ENCODE measurements at places on chromosomes 1 and 21. TPM values are rescaled to one million over a fixed set of nuclear protein-coding genes. Genes with fewer than 3 reads are reported as not detected.

DNA sequence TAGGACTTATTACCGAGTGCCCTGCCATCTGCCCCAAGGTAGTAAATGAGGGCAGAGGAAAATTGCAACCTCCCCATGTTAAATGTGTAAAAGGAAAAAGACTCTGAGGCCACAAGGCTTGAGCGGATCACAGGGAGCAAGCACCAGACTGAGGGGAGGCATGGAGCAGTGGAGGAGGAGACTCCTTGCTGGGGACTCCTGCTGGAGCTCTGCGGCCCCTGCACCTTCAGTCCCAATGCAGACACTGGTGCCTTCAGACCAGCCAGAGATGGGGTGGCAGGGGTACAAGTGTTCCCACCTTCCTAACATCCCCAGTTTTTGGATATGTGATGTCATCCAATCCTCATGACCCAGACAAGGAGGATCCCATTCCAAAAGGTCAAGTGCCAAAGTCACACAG, 128.4 kb upstream of the NGF start:
- H3K4me1 ChIP-seq = no peaks in the 10 kb centered on the region
- no peak overlapping the region for H3K27ac ChIP-seq
- no peak overlapping the region for H3K4me3 ChIP-seq
- no peaks in the 10 kb centered on the region for H3K27me3 ChIP-seq
- no peak for DNase-seq

- no peaks in the 10 kb centered on the region for H3K27me3 ChIP-seq
- no peak overlapping the region for H3K27ac ChIP-seq
- DNase-seq = no peak
- H3K4me1 ChIP-seq = no peaks in the 10 kb centered on the region
- H3K4me3 ChIP-seq = no peak overlapping the region
Measured at GRCh38 chr1:73813236-73813635, 384.7 kb downstream of the LRRIQ3 start.

DNA sequence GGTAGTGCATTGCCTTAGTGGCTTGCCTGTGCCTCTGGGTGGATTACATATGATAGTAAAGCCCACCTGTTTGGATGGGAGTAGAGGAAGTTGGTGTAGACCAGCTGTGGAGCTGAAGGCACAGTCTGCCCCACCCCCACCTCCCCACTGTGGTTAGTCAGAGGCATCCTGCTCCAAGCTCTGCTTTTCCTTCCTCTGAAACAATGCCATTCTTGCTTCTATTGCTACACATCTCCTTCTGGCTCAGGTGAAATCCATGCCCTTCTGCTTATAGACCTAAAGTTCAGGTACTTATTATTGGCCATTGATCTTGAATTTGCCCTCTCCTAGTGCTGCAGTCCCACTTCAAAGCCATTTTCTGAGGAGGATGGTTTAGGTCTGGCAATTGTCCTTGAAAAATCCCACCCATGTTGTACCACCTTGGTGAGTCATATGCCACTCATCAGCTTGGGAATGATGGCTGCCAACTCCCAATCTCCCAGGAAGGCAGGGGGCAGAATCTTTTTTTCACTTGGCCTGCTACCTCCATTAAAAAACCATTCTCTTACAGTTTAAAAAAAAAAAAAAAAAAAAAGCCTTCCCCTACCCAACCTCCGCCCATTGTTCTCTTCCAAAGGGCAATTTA, 6.7 kb upstream of the TXLNA start:
- H3K27ac ChIP-seq = no peak overlapping the region
- H3K4me1 ChIP-seq = no peaks in the 10 kb centered on the region
- DNase-seq = no peak
- peaks cover 16% of the 10 kb centered on the region for H3K36me3 ChIP-seq

- no peak overlapping the region for H3K27ac ChIP-seq
- H3K4me3 ChIP-seq = no peak overlapping the region
- H3K27me3 ChIP-seq = no peaks in the 10 kb centered on the region
- H3K4me1 ChIP-seq = no peaks in the 10 kb centered on the region
- H3K36me3 ChIP-seq = no peaks in the 10 kb centered on the region
Measured at GRCh38 chr1:231634323-231635013, 7.9 kb downstream of the DISC1 start.

DNA sequence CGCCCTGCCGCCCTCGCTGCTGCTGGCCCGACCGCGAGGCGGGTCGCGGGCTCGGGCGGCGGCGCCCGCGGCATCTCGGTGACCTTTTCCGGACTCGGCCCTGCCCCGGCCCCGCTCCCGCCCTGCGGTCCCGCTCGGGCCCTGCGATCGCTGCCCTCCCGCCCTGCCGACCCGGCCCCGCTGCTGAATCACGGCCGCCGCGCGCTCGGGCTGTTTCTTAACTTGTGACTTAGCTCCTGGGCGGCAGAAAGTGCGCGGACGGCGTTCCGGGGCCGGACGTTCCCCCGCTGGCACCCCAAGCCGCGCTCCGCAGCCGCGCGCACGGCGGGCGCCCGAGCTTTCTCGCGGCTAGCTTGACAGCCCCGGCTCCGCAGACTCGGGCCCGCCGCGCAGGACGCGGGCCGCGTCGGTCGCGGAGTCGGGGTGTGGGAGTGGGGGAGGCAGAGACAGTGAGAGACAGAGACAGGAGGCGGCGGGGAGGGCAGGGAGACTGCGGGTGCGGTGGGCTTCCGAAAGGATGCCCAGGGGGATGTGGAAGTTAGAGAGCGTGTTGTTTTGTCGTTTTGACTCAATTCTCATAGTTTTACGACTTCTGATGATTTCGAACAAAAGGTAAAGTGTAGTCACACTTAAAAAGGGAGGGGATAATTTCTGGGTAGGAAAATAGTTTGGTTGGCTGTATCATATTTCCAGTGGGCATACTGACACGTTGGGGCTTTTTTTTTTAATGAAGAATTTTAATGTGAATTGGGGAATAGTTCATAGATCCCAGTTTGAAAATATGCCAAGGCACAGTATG, 49.8 kb downstream of the PRDM2 start:
- H3K4me1 ChIP-seq = peaks cover 21% of the 10 kb centered on the region
- peak overlapping the region; percentile 86 for H3K27ac ChIP-seq
- peak overlapping the region; percentile 93 for H3K4me3 ChIP-seq
- peak; percentile 47 for DNase-seq

GRCh38 chr1:207064561-207064960, 11.5 kb downstream of the PFKFB2 start:
- H3K4me1 ChIP-seq = no peaks in the 10 kb centered on the region
- H3K27me3 ChIP-seq = no peaks in the 10 kb centered on the region
- DNase-seq = no peak
- H3K27ac ChIP-seq = no peak overlapping the region
- H3K4me3 ChIP-seq = no peak overlapping the region
- H3K36me3 ChIP-seq = peaks cover 13% of the 10 kb centered on the region

DNA sequence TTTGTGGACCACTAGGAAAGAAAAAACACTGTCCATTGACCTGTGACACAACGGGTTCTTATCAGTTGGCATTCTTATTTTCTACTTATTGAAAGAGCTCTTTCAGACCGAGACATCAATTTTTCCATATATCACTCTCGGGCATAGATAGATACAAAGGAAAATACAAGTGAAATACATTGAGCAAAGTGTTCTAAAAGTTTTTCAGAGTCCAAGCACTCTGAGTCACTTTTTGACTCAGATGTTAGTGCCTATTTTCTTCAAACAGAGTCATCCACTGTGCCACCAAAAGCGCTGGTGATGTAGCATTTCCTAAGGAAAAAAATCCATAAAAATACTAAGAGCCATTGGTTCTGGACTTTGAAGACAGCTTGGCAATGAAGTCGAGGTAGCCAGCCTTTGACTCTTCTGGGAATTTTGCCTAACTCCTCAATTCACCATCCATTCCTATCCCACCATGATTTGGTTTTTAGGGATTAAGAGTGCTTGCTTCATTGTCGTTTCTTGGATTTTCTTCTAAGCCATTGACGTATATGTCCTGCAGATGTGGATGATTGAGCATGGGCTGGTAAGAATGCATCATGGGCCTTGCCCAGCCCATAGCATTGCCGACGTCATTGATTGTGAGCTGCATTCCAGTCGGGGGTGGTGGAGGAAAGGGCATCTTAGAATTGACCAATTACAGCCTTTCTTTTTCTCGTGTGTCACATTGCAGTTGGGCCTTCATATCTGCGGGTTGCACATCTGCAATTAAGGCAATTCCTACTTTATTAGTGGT, 10.6 kb downstream of the GALNT2 start:
- H3K4me3 ChIP-seq = no peak overlapping the region
- H3K36me3 ChIP-seq = no peaks in the 10 kb centered on the region
- no peaks in the 10 kb centered on the region for H3K27me3 ChIP-seq
- DNase-seq = no peak

GRCh38 chr1:155607708-155608107, 2.3 kb upstream of the MSTO1 start:
- no peak overlapping the region for H3K4me3 ChIP-seq
- H3K36me3 ChIP-seq = peaks cover 6% of the 10 kb centered on the region
- H3K27ac ChIP-seq = no peak overlapping the region
- H3K27me3 ChIP-seq = no peaks in the 10 kb centered on the region
- DNase-seq = no peak
- H3K4me1 ChIP-seq = no peaks in the 10 kb centered on the region

Gene XCL1
- total RNA-seq = not detected
